RPMI8226 (cell line): ENCODE measurements at places on chromosomes 4 and X.

DNA sequence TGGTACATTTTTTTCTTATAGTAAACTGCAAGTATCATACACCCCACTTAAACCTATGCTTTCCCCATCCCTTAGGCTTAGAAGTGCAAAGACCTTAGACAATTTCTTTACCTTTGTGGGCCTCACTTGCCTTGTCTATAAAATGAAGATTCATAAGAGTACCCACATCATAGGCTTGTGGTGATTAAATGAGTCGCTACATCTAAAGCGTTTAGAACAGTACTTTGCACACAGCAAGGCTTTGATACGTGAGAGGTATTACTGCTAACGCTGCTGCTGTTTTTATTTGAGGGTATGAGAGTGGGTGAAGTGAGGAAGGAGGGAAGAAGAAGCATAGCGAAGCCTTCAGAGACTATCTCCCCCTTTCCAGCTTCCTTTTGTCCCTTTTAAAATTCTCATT, 87.8 kb upstream of the RPS6KA3 start:
- DNase-seq, result no peak

DNA sequence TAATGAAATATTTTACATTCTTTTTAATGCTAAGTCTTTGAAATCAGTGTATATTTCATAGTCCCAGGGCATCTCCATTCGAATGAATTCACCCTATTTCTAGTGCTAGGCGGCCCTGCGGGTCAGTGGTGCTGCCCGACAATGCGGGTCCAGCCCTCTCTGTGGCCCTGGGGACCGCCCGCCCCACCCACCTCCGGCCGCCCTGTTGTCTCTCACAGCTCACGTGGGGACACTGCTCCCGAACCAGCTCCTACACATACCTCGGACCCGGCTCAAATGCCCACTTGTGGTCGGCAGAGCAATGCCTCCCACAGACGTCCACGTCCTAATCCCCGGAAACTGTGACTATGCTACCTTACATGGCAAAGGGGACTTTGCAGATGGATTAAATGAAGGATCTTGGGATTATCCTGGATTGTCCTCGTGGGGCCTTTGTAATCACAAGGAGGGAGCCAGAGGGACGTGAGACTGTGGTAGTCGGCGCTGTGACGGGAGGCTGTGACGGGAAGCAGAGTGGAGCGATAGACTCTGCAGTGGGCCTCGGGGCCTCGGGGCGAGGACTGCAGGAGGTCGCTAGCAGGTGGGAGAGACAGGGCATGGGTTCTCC, 92.3 kb upstream of the PSAPL1 start:
- DNase-seq, result no peak

GRCh38 chr4:11824566-11824965, 395.9 kb upstream of the HS3ST1 start:
- no peak for DNase-seq

DNA sequence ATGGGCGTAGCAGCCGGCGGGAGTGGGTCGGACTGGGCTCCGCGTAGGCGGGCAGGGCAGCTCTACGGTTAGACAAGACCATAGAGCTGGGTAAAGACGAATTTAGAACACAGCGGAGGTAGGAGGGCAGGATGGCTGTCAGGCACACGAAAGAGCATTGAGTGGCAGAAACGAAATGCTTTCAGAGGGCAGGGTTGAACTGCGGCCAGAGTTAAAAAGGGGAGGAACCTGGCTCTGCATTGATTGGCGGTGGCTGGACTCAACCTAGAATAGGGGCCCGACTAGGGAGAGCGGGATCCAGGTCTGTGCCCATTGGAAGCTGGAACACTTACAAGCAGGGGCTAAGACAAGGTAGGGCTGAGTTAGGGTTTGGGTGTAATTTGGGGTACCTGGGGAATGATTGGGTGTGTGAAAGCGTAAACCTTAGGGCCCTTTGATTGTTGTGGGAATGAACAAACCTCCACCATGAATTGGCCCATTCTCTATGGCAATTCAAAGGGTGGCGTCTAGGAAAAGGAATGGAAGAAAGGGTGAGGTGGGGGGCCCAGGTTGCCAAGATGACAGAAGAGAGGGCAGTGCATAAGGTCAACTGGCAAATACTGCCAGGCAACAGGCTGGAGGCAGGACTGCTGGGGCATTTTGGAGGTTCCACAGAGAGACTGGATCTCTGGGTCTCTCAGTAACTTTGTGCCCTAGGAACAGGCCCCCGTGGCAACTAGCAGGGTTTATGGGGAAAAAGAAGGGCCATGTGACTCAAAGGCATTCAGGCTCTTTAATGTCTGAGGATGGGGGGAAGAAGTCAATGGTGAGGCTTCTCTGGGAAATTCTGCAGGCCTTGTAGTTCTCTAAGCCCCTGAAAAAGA, 911 bp upstream of the ELK1 start:
- no peak for DNase-seq

DNA sequence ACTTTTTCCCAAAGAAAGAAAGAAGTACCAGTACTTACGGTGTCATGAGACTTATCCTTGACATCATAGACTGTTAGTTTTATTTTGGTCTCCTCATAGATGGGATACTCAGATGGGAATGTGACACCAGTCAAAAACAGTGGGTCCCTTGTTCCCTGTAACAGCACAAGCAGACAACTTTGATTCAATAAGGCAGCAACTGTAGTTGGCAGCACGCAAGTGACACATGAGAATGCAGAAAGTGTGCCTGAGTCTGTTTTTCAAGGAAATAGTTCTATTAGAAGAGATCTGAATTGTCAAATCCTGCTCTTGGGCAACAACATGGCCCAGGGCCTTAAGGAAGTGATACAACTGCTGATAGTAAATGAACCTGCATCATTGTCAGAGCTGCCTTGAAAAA, 443.2 kb downstream of the INPP4B start:
- no peak for DNase-seq

DNA sequence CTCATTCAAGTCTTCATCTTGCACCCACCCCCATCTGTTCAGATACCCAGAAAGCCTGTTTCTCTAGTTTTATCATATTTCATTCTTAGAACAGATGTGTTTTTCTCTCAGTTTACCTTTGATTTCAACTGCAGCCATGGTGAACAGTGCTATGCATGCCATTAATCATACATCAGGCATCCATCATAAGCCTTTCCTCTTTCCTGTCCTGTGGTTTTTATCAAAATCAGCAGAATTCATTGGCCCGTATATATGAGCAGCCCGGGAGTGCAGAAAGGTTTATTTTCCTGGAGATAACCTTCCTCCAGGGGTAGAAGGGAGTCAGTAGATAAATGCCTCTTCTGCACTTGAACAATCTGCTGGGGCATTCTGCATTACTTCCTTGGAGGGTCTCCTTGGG, 65.7 kb downstream of the IL21 start:
- DNase-seq, result no peak

- DNase-seq, result peak; percentile 40
Observed at GRCh38 chr4:81052119-81053068, 21.9 kb downstream of the BMP3 start.

DNA sequence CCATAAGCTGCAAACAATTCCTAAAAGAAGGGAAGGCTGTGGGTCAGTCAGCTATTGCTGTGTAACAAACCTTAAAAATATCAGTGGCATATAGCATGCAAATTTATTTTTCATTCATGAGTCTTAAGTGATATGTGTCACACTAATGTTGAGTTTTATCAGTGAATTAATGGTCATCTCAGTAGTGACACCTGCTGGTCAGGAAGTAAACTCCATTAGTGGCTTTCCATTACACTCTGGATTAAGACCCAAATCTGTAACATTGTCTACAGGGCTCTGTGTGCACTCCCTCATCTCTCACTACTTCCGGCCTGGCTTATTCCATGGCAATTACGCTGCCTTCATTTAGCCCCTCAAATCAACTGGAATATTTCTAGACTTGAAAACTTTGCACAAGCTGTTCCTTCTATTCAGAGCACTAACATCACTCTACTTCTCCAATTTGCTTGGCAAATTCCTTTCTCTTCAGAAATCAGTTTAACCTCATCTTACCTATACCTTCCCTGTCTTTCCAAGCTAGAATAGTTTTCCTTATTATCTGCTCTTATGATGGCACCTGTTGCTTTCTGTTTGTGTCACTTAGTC, 217.3 kb upstream of the TAPT1 start:
- DNase-seq, result peak; percentile 12
